RPMI8226 (cell line): ENCODE measurements at places on chromosomes 16 and 17.

DNA sequence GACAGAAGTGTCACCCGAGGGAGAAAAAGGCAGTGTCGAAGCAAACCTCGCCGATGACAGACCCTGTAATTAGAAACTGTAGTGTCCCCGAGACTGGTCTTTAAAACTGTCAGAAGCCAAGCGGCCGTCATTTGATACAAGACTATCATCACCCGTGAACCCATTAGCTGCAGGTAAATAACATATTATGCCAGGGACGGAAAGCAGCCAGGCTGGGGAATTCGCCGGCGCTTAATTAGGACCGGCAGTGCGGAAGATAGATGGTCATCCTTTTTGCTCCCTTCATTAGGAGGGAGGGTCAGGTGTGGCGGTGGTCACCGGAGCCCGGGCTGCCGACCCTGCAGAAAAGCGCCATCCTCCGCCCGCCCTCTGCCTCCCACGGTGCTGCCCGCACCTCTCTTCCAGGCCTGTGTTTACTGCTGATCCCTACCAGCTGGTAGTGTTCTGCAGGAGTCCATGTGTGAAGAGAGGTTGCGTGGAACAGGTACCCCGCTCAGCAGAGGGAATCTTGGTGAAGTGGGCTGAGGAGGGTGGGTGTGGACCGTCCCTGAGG lies 109.4 kb upstream of the GSE1 start:
- no peak for DNase-seq

DNA sequence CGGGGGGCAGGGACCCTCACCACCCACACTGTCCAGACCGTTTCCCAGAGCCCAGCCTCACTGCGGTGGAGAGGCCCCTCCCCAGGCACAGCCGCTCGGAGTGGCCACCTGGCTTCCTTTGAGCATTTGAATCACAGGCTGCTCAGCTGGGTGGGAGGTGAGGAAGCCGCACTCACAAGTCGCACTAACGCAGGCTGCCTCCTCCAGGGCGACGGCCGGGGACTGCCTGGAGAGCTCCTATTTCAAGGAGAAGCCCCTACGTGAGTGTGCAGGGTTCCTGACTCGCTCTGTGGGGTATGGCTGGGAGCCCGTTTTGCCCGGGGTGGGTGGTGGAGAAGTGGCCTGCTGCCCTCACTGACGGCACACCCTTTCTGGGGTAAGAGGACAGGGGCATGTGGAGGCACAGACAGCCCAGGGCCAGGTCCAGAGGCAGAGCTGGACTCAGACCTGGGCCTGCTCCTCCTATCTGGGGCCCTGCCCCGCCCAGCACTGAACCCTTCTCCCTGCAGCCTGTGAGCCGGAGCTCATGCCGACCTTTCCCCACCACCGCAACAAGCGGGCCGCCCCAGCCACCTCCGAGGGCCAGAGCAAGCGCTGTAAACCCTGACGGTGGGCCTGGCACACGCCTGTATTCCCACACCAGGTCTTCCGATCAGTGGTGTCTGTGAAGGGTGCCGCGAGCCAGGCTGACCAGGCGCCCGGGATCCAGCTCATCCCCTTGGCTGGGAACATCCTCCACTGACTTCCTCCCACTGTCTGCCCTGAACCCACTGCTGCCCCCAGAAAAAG lies 6.2 kb downstream of the SPATA2L start:
- no peak for DNase-seq

GRCh38 chr16:73231944-73232554 lies 184.1 kb upstream of the ZFHX3 start:
- no peak for DNase-seq

- no peak for DNase-seq
These were observed 17.8 kb downstream of the SERPINF1 start for GRCh38 chr17:1779571-1780131.

- no peak for DNase-seq
These were observed 333.1 kb downstream of the CPPED1 start for GRCh38 chr16:12470311-12471229.

- no peak for DNase-seq
These were observed 12.1 kb upstream of the ZFHX3 start for GRCh38 chr16:73059779-73060615.

DNA sequence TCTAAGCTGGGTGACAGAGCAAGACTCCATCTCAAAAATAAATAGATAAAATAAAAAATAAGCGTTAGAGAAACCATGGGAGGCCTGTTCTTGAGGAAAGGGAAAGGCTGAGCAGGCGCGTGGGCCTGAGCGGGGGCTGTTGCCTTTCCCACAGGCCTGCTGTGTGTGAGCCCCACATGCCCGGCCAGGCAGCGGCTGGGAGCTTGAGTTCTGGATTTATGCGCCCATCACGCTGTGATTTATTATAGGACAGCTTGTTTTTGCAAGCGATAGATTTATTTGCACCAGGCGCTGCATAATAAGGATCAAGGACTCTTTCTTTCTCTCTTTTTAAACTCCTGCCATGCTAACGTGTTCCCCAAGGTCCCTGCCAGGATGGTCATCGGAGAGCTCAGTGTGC lies 14.8 kb upstream of the WFDC1 start:
- DNase-seq: no peak

- no peak for DNase-seq
These were observed 2.1 kb upstream of the LYRM9 start for GRCh38 chr17:27895123-27895895.

GRCh38 chr16:30697264-30698138 lies 1.5 kb upstream of the SRCAP start:
- DNase-seq: no peak

GRCh38 chr16:5461141-5461540 lies 363.5 kb upstream of the EEF2KMT start:
- no peak for DNase-seq

- peak; percentile 78 for DNase-seq
These were observed 246.2 kb downstream of the KATNIP start for GRCh38 chr16:27795992-27796614.
